Activated naive CD8-positive, alpha-beta T cell treated with anti-CD3 and anti-CD28 coated beads, Interleukin-2, amount 10 ng/mL, durations not matched to agents 7 days and 5 days (primary cell): ENCODE measurements at places on chromosomes 7 and 10. TPM values are rescaled to one million over a fixed set of nuclear protein-coding genes. Genes with fewer than 3 reads are reported as not detected.

The TMEM213 gene
- not detected for total RNA-seq

The NXPH1 gene
- total RNA-seq = not detected

- H3K27ac ChIP-seq = no peak overlapping the region
- H3K4me1 ChIP-seq = peaks cover 6% of the 10 kb centered on the region
- H3K4me3 ChIP-seq = no peak overlapping the region
- H3K36me3 ChIP-seq = no peaks in the 10 kb centered on the region
- DNase-seq = no peak
These were observed 38.0 kb upstream of the VSIR start for GRCh38 chr10:71811351-71811750.

GRCh38 chr10:27242473-27242950, 1.9 kb upstream of the ACBD5 start:
- peaks cover 8% of the 10 kb centered on the region for H3K36me3 ChIP-seq
- H3K4me3 ChIP-seq = peak overlapping the region; percentile 95
- H3K4me1 ChIP-seq = peaks cover 21% of the 10 kb centered on the region

GRCh38 chr7:112497481-112497880, 16.7 kb downstream of the LSMEM1 start:
- no peak overlapping the region for H3K27ac ChIP-seq
- no peak for DNase-seq
- H3K4me1 ChIP-seq = peaks cover 2% of the 10 kb centered on the region
- peaks cover 30% of the 10 kb centered on the region for H3K27me3 ChIP-seq
- H3K36me3 ChIP-seq = no peaks in the 10 kb centered on the region
